Activated T-helper 1 cell treated with anti-CD3 and anti-CD28 coated beads, Interleukin-12 subunit alpha, Interleukin-12 subunit beta, Interleukin-2, Interleukin-4 antibody, amounts not matched to agents 30 ng/mL and 10 ng/mL and 1 ng/mL, durations not matched to agents 14 hours and 24 hours and 36 hours (primary cell): ENCODE measurements at places on chromosomes 4 and X. TPM values are rescaled to one million over a fixed set of nuclear protein-coding genes. Genes with fewer than 3 reads are reported as not detected.

The SLC34A2 gene
- not detected in 2 replicates for total RNA-seq

The NMU gene
- 0.27 TPM in 1 of 2 replicates, not detected in the other for total RNA-seq

The S100P gene
- 1.7 and 1.9 TPM in 2 replicates for total RNA-seq

The SPATA4 gene
- not detected in 2 replicates for total RNA-seq

The SEC24D gene
- total RNA-seq = 50.0 and 55.2 TPM in 2 replicates

The CHRDL1 gene
- total RNA-seq = not detected in 2 replicates

The HS3ST1 gene
- 0.31 and 0.51 TPM in 2 replicates for total RNA-seq

The SLC16A2 gene
- total RNA-seq = 0.08 and 0.20 TPM in 2 replicates

The PRICKLE3 gene
- total RNA-seq = 19.5 and 20.4 TPM in 2 replicates

The STPG2 gene
- total RNA-seq = not detected in 2 replicates

The ADH7 gene
- not detected in 2 replicates for total RNA-seq

The FAM9B gene
- not detected in 2 replicates for total RNA-seq
